DMS 273 treated with DMSO at 0.1 percent for 48 hours (cell line): ENCODE measurements at places on chromosomes 3 and 15.

DNA sequence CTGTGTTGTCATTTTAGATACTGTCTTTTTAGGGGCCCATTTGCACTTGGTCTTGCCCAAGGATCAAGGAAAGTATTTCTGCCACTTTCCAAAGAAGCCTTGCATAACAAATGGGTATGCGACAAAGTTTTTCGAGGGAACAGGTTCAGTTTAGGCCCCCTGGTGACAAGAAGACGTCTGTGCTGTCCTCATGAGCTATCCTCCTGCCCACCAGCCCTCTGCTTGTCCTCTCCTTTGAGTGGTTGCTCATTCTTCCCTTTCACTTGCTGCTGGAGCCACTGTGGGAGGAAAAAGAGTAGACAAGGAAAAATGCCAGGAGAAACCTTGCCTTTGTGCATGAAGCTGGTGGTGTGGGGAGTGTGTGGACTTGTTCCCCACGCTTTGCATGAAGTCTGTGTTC, 171.9 kb downstream of the CACNA2D3 start:
- DNase-seq, result no peak

DNA sequence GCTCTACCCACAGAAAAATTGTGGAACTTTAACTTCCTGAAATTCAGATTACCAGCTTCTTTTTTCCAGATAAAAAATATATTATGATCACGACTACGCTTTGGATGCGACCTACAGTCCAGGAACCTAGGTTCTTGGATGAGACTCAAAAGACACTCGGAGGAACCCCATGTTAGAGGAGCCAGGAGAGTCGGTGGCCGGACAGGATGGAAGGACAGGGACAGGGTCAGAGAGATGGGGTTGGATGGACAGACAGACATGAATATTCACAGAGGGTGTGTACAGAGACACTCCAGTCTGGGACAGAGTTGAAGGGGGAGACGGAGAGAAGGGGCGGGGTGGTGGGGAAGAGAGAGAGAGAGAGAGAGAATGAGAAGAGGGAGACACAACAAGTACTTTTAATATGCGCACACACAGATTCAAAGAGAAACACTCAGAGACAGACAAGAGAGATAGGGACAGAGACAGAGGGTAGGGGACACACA, 9.5 kb downstream of the FAM3D start:
- DNase-seq, result no peak

DNA sequence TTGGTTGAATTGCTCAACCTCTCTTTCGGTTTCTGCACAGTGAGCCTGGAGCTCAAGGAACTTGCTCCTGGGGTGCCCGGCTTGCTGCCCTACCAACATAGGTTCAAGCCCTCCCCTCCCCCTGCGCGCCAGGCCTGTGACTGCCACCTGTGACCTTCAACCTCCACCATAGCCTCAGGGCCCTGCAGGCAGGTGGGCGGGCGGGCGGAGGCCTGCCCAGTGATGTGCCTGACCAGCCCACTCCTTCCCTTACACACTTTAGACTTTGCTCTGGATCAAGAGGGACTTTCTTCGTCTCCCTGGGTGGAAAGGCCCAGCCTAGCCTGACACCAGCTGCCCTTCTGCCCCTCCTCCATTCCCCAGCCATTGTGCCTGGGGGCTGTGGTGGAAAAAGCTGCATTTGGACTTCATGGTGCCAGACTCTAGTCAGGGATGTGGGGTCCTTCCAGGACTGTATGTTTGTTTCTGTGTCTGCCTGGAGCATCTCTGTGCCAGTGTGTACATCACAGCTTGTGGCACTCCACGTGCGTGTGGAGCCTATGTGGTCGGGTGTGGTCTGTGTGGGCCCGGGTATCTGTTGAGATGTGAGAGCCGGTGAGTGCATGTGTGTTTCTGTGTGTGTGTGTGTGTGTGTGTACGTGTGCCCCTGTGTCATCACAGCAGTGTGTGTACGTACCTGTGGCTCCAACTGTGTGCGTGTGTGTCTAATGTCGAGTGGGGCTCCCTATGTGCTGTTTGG, 9.5 kb downstream of the PRKCD start:
- no peak for DNase-seq

- DNase-seq, result no peak
These were observed 72.3 kb downstream of the PIAS1 start for GRCh38 chr15:68126396-68126795.

DNA sequence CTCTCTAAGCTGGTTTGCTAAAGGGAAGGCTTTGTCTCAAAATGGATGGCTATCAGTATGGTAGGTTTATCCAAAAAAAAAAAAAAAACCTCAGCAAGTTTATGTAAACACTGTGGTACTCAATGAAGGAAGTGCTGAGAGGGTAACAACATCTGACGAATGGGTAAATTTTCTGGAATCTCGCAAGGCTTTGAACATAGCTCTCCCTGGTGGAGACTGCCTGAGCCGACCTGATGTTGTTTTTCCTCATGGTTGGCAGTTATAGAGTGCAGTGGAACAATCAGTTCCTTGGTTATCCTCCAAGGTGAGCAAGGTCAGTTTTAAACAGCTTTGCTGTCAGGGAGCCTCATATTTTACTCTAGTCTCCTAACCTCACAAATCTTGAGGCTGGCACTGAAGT, 94.6 kb downstream of the ZPLD1 start:
- peak; percentile 43 for DNase-seq

GRCh38 chr3:126811530-126811929, 107.5 kb downstream of the CHCHD6 start:
- DNase-seq, result no peak

- DNase-seq, result peak; percentile 40
These were observed 2.1 kb downstream of the IDH2 start for GRCh38 chr15:90099868-90100831.

- no peak for DNase-seq
These were observed 35.0 kb downstream of the GSK3B start for GRCh38 chr3:120059081-120059864.

- no peak for DNase-seq
These were observed 402.0 kb downstream of the AGBL1 start for GRCh38 chr15:86481720-86482119.

DNA sequence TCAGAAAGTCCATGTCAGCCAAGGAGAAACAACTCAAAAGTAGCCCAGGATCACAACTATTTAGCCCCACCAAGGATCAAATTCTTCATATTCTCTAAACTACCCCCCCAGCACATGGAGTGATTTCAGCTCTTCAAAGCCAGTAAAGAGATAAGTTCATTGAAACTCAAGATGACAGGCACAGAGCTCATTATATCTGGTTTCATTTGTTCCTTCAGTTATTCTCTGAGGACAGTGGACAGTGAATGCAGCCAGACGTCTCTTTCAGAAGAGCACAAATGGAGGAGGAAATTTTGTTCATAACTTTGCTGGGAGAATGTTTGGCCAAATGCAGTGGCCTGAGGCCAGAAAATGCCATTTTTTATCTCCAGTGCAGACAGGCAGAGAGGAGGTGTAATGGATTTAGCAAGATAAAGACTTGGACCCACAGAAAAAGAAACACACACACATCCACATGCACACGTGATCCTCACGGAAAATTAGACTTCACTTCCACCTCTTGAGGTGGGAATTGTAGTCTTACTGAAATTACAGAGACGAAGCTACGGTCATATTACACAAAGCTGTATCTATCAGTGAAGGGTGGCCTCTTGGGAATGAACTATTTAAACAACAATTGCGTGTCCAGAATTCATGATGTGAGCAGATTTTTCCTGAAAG, 64.6 kb downstream of the HES1 start:
- no peak for DNase-seq

DNA sequence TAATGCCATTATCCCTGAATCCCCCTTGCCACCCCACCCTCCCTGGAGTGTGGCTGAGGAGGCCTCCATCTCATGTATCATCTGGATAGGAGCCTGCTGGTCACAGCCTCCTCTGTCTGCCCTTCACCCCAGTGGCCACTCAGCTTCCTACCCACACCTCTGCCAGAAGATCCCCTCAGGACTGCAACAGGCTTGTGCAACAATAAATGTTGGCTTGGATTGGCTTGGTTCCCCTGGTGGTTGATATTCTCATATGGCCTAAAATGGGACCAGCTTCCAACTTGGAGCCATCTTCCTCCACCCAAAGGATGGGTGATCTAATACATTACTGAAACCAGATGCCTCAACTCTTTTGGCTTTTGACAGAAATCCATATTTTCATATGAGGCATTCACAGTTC, 34.9 kb downstream of the VIPR1 start:
- no peak for DNase-seq

GRCh38 chr15:92324101-92324963, 69.3 kb upstream of the ST8SIA2 start:
- DNase-seq, result no peak

- no peak for DNase-seq
These were observed 45.2 kb downstream of the PTPN9 start for GRCh38 chr15:75533945-75534344.

- DNase-seq, result no peak
These were observed 61.0 kb upstream of the ANKRD28 start for GRCh38 chr3:15858547-15859506.

GRCh38 chr15:99476413-99477222, 89.2 kb upstream of the MEF2A start:
- DNase-seq, result no peak
